Umbilical cord (tissue), 2 donors: ENCODE measurements at places on chromosomes 16 and 17. TPM values are rescaled to one million over a fixed set of nuclear protein-coding genes. Genes with fewer than 3 reads are reported as not detected.

The OTOP2 gene
- total RNA-seq = 0.72 TPM

The MYH3 gene
- total RNA-seq = 12.0 TPM

The MAPT gene
- total RNA-seq = 1.7 TPM

The KCNAB3 gene
- 1.7 TPM for total RNA-seq

The UTS2R gene
- total RNA-seq = 0.48 TPM

GRCh38 chr16:73196670-73197069 lies 148.7 kb upstream of the ZFHX3 start:
- peak; percentile 36 for DNase-seq

DNA sequence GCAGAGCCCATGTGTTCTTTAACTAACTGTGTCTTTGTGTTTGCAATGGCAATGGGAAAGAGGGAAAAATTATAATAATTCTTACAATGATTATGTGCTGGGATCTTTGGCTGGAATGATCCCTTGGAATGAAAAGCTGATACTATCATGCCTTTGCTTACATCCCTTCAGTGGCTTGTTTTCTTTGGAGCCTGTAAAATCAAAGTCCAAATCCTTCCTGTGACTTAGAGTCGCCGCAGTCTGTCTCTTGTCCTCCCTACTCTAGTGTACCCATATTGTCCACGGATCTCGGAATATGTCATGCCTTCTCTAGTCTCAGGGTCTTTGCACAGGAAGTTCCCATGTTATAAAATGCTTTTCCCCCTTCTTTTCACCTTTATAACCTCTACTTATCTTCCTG lies 111.7 kb upstream of the MAF start:
- DNase-seq = no peak

DNA sequence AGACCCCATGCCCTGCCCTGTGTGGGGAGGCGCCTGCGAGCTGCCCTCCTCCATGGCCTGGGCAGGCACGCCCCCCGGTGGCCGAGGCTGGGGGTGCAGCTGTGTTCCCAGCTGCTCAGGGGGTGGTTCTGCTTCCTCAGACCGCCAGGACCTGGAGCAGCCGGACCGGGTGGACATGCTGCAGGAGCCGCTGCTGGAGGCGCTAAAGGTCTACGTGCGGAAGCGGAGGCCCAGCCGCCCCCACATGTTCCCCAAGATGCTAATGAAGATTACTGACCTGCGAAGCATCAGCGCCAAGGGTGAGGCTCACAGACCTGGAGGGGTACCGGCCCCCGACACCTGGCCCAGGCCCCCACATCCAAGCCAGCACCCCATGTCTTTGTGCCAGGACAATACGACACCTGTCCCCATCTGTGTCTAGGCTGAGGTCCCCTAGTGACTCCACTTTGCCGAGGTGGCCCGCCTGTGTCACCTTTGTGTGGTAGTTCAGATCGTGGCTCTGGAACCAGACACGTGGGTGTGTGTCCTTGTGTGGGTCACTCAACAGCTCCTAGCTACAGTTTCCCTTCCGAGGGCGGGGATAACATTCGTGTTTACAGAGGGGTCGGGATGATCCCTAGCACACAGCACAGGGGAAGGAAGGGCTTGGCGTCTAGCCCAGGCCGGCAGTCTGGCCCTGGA lies 9.3 kb downstream of the GJD3 start:
- peak; percentile 61 for DNase-seq

DNA sequence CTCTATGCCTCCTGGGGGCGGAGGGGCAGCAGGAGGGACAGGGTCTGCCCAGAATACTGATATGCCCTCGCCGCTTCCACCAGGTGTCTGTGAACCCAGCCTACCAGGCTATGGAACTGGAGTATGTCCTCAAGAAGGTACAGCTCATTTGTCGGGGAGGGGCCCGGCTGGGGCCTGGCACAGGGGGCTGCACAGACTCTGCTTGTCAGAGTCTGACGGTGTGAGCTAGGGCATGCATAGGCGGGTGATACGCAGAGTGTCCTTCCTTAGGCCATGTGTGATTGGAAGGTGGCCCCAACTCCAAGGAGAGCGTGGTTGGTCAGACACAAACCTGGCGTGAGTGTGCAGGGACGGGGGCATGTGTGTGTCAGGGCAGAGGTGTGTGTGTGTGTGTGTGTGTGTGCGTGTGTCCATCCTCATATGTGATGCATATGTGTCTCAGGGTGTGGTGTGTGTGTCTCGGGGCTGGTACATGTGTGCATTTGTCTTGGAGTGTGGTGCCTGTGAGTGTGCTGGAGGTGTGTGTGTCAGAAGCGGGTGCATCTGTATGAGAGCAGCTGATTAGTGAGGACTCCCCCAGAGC lies 7.0 kb downstream of the CHAD start:
- no peak for DNase-seq

DNA sequence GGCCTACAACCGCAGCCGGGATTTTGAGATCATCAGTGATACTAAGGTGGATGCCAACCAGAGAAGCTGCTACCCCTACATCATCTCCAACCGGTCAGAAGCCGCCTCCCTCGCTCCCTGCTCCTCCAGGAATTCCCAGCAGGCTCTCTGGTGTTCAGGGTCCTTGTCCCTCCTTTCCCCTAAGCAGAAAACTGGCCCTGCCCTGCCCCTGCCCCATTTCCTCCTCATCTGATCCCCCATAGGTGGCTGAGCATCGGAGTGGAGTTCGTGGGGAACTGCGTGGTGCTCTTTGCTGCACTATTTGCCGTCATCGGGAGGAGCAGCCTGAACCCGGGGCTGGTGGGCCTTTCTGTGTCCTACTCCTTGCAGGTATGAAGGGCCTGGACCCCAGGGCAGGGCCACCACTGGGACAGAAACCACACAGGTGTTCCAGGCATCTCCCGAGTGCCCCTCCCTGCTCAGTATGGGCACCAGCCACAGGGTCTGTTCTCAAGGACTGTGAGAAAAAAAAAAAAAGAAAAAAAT lies 29.8 kb downstream of the ANKRD40 start:
- DNase-seq = no peak

DNA sequence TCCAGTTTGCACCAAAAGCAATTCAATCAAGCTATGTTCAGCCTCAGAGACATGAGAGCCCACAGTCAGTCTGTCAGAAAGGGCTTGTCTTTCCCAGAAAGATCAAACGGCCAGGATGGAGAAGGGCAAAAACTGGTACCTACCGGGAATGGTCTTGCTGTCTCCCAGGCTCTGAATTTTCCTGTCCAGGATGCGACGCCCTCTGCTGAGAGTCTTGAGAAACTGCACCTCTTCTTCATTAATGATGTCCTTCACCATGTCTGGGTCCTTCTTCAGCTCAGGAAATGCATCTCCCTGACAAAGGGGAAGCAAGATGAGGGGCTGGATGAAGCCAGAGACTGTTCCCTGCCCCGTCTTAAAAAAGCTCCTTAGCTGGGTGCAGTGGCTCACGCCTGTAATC lies 15.8 kb upstream of the EXOSC6 start:
- DNase-seq = no peak

DNA sequence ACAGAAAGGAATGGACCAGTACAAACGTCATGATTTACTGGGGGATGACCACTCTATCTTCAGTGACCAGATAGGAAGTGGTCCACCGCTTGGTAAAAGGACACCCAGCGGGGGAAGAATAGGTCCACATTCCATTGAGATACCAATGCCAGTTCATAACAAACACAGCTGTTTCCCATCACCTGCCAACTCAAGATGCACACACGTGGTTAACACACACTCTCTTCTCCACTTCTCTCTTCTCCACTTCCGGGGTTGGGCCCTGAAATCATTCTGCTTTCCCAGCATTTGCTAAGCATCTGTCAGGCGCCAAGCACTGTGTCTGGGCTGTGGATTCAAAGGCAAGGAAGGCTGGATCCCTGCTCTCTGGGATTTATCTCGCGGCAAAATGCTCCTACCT lies 175.5 kb downstream of the SLC39A11 start:
- no peak for DNase-seq

DNA sequence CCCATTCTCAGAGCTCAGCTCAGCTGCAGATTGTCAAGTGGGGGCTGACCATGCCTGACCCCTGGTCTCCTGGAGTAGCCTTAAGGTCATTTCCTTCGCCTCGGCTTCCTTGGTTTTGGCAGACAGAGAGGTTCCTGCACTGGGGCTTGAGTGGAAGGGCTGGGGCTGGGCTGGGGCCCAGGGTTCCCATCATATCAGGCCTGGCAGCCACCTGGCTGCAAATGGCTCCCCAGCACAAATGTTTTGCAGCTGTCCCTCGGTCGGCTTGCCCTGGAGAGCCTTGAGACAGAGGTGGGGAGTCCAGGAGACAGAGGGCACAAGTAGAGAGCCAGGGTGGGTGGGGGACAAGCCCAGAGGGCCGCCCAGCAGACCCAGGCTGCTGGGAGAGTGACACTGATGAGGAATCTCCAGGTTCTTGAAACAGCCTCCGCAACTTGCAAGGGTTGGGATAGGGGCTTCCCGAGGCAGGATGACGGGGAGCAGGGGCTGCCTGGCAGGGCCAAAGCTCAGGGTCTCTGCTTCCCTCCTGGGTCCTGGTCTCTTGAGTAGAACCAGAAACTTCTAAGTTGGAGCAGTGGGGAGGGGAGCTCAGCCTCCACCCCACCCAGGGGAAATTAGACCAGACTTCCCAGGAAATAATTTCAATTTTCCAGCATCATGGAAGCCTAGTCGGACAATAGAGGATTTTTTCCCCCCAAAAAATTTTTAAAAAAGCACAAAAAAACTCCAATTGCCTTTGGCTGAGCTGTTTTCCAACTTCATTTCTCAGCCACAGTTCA lies 19.3 kb downstream of the IGFBP4 start:
- DNase-seq = no peak
